Osteoblast (primary cell): ENCODE measurements at places on chromosomes 6 and 20. TPM values are rescaled to one million over a fixed set of nuclear protein-coding genes. Genes with fewer than 3 reads are reported as not detected.

- H3K27ac ChIP-seq, result no peak overlapping the region
- no peaks in the 10 kb centered on the region for H3K36me3 ChIP-seq
- no peak overlapping the region for H3K4me3 ChIP-seq
- no peaks in the 10 kb centered on the region for H3K27me3 ChIP-seq
Observed at GRCh38 chr6:38476141-38476540, 163.6 kb downstream of the BTBD9 start.

DNA sequence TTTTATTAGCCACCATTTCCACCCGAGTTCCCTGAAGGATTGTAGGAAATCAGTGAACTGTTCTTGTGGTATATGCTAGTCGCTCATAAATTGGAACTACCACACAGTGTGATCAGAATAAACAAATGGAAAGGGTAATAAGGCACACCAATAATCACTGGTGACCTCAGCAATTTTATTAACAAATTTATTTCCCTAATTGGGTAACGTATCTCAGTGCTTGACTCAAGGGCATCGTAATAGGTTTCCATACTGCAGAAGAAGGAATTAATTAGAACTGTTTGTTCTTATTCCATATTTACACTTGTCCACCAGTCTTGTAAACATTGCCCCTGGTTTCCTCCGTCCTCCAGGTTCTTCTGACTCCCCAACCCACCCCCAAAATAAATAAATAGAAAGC, 10.0 kb upstream of the UQCC2 start:
- no peak for DNase-seq
- H3K27me3 ChIP-seq, result peaks cover 38% of the 10 kb centered on the region
- no peaks in the 10 kb centered on the region for H3K36me3 ChIP-seq

SUMO4 gene
- 3.5 and 3.6 TPM in 2 replicates for total RNA-seq

HLA-DPA1 gene
- total RNA-seq, result 5.4 and 30.4 TPM in 2 replicates

CDSN gene
- total RNA-seq, result not detected in 2 replicates
